ENCODE measurements at places on chromosomes 12 and 14. TPM values are rescaled to one million over a fixed set of nuclear protein-coding genes. Genes with fewer than 3 reads are reported as not detected.

DNA sequence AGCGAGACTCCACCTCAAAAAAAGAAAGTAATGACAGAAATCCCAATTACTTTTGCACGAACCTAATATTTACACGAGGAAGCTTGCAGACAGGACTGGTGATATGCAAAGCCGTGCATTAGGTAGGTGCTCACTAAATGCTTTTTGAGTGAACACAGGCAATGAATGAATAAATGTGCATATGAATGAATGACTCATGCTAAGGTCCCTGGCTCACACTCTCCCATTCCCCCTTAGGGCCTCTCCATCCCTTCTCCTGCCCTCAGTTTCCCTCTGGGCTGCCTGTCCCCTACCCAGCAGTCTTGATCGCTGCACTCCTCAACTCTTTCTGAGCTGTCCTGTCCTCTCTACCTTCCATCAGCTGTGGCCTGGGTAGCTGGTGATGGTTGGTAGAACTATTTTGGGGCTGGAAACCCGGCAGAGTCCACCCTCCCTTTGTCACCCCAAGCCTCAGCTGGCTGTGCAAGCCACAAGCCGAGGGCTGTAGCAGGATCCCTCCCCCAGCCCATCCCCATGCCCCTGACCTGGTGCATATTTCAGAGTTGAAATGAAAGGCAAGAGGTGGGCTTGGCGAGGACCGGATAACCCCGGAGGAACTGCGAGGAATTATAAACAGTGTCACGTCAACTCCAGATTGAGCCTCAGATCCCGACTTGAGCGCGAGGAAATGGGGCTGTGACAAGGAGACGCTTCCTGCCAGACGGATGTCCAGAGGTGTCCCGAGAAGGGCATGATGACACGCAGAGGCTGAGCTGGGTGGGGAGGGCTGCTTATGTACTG is 191.7 kb upstream of the GSC start:
- no peak for DNase-seq
- no peak overlapping the region for H3K4me3 ChIP-seq
- peaks cover 8% of the 10 kb centered on the region for H3K4me1 ChIP-seq
- no peak overlapping the region for H3K27ac ChIP-seq

Gene SYNE3
- polyA plus RNA-seq, result 5.1 TPM

DNA sequence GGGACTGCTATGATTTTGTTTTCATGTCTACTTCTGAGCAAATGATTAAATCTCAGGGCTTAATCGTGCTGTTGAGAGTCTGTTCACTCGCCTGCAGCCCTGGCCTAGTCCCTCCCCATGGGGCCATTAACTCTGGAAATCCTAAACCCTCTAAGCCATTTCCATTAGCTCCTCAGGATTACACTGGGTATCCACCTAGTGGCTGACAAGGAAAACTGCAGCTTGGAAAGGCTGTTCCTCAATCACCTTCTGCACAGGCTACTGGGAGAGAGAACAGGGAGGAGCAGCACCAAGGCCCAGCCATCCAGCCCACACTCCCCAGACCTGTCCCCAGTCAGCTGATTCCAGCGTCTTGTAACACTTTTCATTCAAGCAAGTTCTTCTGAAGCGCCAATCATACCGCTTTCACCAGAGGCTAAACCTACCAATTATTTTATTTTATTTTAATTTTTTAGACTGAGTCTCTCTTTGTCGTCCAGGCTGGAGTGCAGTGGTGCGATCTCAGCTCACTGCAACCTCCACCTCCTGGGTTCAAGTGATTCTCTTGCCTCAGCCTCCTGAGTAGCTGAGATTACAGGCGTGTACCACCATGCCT is 48.7 kb downstream of the NEUROD4 start:
- H3K36me3 ChIP-seq, result no peaks in the 10 kb centered on the region
- H3K27ac ChIP-seq, result no peak overlapping the region
- H3K27me3 ChIP-seq, result no peaks in the 10 kb centered on the region
- no peaks in the 10 kb centered on the region for H3K4me1 ChIP-seq
- no peak overlapping the region for H3K4me3 ChIP-seq

DNA sequence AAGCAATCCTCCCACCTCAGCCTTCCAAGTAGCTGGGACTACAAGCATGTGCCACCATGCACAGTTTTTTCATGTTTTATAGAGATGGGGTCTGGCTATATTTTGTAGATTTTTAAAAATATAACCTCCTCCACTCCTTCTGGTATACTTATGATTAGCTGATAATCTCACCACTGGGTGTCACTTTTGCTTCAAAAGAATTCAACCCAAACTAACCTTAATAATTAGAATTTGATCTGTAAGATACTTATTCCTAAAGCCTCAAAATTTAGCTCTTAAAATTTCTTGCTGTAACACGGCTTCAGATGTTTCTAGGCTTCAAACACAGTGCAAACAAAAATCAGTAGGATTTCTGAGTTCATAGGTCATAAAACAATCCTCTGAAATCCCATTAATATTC is 130.3 kb downstream of the CEP83 start:
- H3K36me3 ChIP-seq, result no peaks in the 10 kb centered on the region
- H3K4me1 ChIP-seq, result no peaks in the 10 kb centered on the region
- no peak overlapping the region for H3K4me3 ChIP-seq
- H3K27me3 ChIP-seq, result no peaks in the 10 kb centered on the region
- H3K27ac ChIP-seq, result no peak overlapping the region
- no peak for DNase-seq

Gene CHGA
- polyA plus RNA-seq, result 0.13 TPM

GRCh38 chr12:70733385-70733784 is 96.2 kb upstream of the PTPRB start:
- H3K27ac ChIP-seq, result no peak overlapping the region
- no peak overlapping the region for H3K4me3 ChIP-seq
- H3K4me1 ChIP-seq, result no peaks in the 10 kb centered on the region
- no peak for DNase-seq
- H3K36me3 ChIP-seq, result no peaks in the 10 kb centered on the region

Gene ASCL1
- polyA plus RNA-seq, result 0.06 TPM

DNA sequence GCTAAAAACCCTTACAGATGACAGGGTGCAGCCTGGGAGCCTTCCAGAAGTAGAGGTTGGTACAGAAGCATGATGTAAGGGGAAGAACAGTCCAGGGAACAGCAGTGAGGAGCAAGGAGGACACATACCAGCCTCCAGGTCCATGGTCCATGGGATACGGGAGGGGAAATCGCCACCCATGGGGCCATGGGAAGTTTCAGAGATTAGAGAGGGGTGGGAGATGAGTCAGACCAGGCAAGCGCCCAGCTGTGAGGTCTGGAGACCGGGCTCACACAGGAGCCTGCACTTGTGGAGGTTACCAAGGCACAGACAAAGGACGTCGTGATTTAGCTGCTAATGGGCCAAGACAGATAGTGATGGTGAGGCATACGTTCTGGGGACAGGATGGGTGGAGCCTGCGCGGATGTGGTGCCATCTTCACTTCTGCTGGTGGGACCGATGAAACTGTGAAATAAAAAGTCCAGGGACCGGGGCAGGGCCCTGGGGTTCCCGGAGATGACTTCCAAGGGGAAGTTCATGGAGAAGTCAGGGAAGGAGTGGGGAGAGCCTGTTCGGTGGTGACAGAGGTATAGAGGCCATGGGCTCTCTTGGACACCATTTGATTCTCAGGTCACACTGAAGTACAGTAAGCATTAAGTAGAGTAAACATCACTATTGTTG is 17.7 kb upstream of the LRP1-AS start:
- no peak overlapping the region for H3K4me3 ChIP-seq
- DNase-seq, result no peak
- no peaks in the 10 kb centered on the region for H3K36me3 ChIP-seq
- no peaks in the 10 kb centered on the region for H3K27me3 ChIP-seq
- peaks cover 4% of the 10 kb centered on the region for H3K4me1 ChIP-seq
- no peak overlapping the region for H3K27ac ChIP-seq

Gene VCPKMT
- polyA plus RNA-seq, result 5.8 TPM

Data from ovary (tissue), 10 donors.